Osteocyte (in vitro differentiated cells): ENCODE measurements at places on chromosomes 13 and 19. TPM values are rescaled to one million over a fixed set of nuclear protein-coding genes. Genes with fewer than 3 reads are reported as not detected.

DNA sequence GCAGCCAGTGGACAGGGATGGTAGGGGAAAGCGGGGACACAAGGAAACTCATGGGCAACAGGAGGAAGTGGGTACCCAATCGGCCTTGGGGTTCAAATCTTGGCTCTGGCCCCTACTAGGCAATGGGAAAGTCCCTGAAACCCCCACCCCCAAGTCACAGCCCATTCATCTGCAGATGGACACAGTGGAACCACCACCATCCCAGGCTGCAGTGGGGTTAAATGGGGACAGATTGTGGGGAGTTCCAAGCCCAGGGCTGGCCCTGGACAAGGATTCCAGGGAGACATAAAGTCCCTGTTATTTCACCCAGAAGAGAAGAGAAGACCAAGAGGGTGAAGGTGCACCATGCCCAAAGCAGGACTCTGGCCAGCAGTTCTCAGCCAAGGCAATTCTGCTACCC lies 48.5 kb downstream of the CPAMD8 start:
- no peak overlapping the region for H3K4me3 ChIP-seq
- no peaks in the 10 kb centered on the region for H3K4me1 ChIP-seq
- no peak for DNase-seq
- H3K27me3 ChIP-seq = no peaks in the 10 kb centered on the region

- no peaks in the 10 kb centered on the region for H3K27me3 ChIP-seq
- no peak overlapping the region for H3K4me3 ChIP-seq
- H3K36me3 ChIP-seq = peaks cover 26% of the 10 kb centered on the region
These were observed 5.8 kb upstream of the USE1 start for GRCh38 chr19:17209126-17210036.

SIGLEC11 gene
- total RNA-seq = not detected in 2 replicates

ZNF723 gene
- total RNA-seq = not detected in 2 replicates

DNA sequence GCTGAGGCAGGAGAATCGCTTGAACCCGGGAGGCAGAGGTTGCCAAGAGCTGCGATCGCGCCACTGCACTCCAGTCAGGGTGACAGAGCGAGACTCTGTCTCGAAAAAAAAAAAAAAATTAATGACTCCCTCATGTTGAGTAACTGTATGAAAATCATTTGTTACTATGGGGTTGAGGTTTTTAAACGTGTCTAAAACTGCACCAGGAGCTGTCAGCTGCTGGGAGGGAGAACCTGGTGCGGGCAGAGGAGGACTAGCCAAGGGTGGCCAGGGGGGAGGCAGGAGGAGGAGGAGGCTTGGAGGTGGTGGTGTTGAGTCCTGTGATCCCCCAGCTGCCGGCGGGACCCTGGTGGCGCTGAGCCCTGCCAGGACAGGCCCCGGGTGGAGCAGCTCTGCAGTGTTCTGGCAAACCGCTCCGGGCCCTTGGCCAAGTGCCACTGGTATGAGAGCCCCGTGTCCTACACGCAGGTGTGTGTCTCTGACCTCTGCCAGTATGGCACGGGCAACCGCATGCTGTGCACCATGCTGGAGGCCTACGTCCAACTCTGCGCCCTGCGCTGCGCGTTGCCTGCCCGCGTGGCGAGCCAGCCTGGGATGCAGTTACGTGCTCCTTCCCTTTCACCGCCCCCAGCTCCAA lies 17.1 kb upstream of the FXYD3 start:
- no peaks in the 10 kb centered on the region for H3K36me3 ChIP-seq
- DNase-seq = no peak
- peaks cover 6% of the 10 kb centered on the region for H3K27me3 ChIP-seq
- H3K4me1 ChIP-seq = no peaks in the 10 kb centered on the region

- no peak for DNase-seq
- H3K27ac ChIP-seq = no peak overlapping the region
- H3K4me3 ChIP-seq = no peak overlapping the region
- peaks cover 5% of the 10 kb centered on the region for H3K4me1 ChIP-seq
- H3K27me3 ChIP-seq = peaks cover 10% of the 10 kb centered on the region
These were observed 16.3 kb downstream of the LCP1 start for GRCh38 chr13:46165485-46166223.

DNA sequence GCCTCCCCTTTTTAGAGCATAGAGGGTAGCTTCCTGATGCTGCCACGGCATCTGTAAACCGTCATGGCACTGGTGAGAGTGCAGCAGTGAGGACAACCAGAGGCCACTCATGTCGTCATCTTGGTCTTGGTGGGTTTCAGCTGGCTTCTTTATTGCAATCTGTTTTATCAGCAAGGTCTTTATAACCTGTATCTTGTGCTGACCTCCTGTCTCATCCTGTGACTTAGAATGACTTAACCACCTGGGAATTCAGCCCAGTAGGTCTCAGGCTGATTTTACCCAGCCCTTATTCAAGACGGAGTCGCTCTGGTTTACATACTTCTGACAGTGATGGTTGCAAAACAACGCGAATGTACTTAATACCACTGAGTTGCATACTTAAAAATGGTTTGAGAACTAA lies 14.4 kb upstream of the FBN3 start:
- H3K27ac ChIP-seq = no peak overlapping the region
- H3K36me3 ChIP-seq = no peaks in the 10 kb centered on the region
- no peak overlapping the region for H3K4me3 ChIP-seq
- no peak for DNase-seq
- peaks cover 2% of the 10 kb centered on the region for H3K27me3 ChIP-seq

CARM1 gene
- 66.7 and 70.8 TPM in 2 replicates for total RNA-seq

CLDND2 gene
- 1.8 TPM in 1 of 2 replicates, not detected in the other for total RNA-seq
